NCI-H69 (cell line): ENCODE measurements at places on chromosomes 2 and 18.

GRCh38 chr2:117948615-117949014 is 65.3 kb downstream of the CCDC93 start:
- DNase-seq = peak; percentile 82

DNA sequence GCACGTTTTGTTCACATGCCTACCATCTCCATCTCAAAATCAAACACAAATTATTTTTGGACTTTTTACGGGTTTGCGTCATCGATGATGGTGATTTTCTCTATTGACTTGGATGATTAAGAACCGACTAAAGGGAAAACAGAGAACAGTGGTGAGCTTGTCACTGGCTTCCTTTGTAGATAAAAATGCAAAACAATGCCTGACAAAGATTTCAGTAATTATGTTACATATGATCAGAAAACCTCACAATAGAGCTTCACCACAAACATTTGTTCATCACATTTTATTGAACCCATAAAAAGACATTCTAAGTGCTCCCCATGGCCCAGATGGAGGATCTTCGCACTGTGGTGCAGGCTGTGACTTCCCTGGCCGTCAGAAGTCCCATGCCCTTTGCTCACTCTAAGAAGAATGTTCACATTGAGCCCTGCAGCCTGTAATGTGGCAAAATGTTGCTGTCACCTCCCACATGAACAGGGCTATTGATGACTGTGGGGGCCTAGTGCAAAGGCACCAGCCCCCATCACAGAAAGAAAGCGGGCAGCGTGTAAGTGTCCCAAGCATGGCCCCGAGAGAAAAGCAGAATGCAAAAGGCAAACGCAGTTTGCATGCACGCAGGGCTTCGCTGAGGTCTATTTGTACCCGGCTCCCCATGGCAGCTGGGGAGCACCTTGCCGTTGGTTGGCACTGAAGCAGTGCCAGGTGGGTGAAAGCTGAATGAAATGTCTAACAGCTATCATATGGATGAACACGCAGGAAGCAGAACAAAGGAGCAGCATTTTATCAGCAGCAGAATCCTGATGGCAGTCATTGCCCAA is 60.6 kb downstream of the BCL2 start:
- DNase-seq = peak; percentile 62

- DNase-seq = peak; percentile 92
Observed at GRCh38 chr2:175575346-175576258, 394.1 kb upstream of the ATP5MC3 start.

GRCh38 chr18:77254711-77255405 is 5.2 kb downstream of the GALR1 start:
- peak; percentile 75 for DNase-seq

DNA sequence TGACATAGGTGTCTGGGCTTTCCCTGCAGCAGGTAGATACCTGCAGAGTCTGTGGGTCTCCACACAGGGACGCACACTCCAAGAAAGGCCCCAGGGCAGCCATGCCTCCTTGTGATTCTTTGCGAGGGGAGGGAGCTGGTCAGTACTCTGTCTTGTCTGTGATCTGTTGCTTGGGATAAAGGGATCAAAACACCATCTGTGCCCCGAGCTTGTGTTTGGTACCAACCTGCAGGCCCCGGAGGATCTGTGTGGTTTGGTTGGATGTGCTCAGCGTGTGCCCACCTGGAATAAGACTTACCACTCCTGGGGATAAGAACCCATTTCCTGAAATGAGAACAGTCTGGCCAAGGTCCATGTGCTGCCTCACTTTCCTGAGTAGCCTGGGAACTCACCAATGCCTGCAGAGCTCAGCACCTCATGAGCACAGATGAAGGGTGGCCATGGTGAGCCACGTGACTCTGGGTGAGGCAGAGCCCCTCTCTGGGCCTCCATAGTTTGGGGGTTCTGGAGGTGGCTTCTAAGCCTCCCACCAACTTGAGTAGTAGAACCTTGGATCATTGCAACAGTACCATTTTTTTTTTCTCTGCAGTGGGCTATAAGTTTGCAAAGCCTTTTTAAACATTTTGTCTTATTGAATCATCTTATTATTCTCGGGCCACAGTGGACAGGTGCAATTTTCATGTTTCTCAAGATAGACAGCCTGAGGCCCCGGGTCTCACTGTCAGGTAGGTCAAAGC is 134.8 kb downstream of the DDX1 start:
- DNase-seq = no peak

- no peak for DNase-seq
Observed at GRCh38 chr18:9694174-9694573, 13.9 kb upstream of the RAB31 start.

- no peak for DNase-seq
Observed at GRCh38 chr2:16371751-16372150, 293.9 kb downstream of the CYRIA start.
